ENCODE measurements at places on chromosomes 6 and 20.

GRCh38 chr6:122859676-122860075, 70.6 kb downstream of the SMPDL3A start:
- DNase-seq: no peak

GRCh38 chr6:32462609-32463008, 22.9 kb downstream of the HLA-DRA start:
- peak; percentile 17 for DNase-seq

DNA sequence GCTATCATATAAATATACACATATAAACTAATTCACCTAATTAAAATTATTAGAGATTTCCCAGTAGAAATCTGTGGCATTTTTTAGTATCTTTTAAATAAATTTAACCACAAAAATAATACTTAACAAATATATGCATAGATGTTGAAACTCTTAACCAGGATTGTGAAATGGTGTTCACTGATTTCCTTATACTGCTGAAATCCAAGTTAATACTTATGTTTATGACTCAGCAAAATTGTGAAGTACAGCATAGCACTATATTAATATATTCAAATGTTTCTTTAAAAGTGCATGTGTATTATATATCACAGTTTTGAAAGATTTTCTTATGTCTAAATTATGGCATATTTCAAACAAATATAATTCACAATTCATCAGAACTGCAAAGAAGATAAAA, 328.2 kb upstream of the MANEA start:
- DNase-seq: no peak

DNA sequence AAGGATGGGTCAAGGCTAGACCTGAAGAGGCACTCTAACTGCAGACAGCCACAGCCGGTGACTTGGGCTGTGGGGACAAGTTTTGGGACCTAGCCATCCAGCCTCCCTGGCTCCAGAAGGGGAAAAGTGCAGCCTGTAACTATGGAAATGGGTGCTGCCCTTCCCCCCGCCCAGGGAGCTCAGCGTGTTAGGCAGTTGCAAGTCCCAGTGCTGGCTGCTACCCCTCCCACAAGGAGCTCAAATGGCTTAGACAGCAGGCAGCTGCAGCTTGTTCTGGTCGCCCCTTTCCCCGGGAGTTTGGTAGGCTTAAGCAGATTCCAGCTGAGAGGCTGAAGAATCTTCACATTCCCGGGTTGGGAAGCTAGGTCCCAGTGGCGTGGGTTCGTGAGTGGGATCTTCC, 162.6 kb downstream of the FAM83B start:
- no peak for DNase-seq

DNA sequence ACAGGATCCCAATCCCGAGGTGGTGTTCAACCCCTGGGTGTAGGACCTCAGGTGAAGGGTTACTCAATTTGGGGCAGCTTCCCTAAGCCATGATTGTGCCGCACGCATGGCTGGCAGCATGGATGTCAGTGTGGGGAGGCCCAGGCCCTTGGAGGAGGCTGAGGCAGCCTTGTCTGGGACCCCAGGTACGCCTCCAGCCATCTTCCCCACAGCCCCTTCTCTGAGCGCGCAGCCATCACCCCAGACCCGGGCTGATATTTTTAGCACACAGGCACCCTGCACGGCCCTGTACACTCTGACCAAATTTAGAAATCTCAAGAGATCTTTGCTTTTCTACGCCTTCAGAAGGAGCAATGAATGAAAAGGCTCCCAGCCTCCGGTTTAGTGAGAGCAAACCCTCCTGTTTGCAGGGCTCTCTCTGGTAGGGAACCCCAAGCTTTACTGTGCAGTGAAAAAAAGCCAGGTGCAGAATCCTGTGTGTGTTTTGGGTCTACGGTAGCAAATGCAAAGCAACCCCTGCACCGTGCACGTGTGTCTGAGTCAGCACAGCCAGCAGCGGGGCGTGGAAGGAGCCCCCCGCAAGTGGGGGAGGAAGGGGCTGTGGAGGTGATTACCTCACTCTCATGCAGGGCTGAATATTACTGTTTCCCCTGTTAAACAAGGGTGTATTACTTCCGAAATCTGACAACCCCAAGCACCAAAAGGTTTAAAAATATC, 44.3 kb downstream of the CTCFL start:
- no peak for DNase-seq

DNA sequence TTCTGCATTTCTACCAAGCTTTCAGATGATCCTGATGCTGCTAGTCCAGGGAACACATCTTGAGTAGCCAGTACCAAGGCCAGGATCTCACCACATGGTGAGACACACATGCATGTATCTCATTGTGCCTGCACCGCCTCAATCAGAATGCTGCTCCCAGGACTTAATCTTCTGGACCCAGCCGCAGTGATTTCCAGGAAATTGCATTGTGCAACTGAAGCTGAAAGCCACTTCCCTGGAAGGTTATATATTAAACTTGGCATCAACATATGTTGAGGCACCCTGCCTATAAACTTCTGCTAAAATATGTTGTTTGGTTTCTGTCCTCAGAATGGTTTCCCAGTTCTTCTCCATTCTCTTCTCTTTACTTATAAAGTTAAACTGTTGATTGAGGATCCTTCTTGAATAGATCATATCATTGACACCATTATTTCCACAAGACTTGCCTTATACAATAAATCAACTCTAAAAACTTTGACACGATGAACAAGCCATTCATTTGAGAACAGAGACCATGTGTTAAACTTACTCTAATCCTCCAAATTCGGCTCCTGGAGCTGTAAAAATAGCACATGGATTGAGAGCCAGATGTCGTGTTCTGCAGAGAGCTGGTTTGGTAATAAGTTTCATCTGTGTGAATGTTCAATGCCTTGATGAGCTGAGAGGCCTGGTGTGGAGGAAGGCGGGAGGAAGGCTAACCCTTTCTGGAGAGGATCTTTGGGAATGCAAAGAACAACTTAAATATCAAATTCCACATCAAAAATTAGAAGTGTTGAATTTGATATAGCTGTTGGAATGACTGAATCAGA, 65.0 kb upstream of the PCSK2 start:
- DNase-seq: no peak

All from stimulated activated CD8-positive, alpha-beta memory T cell treated with anti-CD3 and anti-CD28 coated beads, Interleukin-7, amount 100 ng/mL, for 4 hours (primary cell).